ENCODE measurements at places on chromosomes 3 and 15.

GRCh38 chr3:150334974-150335373, 73.1 kb upstream of the TSC22D2 start:
- DNase-seq, result no peak

- DNase-seq, result no peak
Measured at GRCh38 chr15:76860201-76860600, 44.9 kb downstream of the SCAPER start.

DNA sequence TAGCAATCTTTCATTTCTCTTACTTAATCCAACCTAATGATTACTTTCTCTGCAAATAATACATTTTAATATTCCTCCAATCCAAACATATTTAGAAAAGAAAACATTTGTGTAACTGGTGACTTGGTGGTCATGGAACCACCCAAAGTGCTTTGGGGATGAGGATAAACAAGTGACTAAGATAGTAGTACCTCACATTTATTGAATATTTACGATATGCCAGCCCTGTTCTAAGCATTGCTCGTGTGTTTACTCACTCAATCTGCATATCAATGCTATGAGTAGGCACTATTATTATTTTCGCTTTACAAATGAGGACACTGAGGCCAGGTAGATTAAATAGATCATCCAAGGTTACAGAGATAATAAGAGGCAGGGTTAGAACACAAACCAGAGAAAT, 189.5 kb downstream of the SHOX2 start:
- no peak for DNase-seq

GRCh38 chr3:14513566-14514322, 26.4 kb downstream of the GRIP2 start:
- no peak for DNase-seq

GRCh38 chr15:78374436-78375393, 34.6 kb downstream of the CRABP1 start:
- peak; percentile 28 for DNase-seq

- DNase-seq, result no peak
Measured at GRCh38 chr15:62249501-62249900, 84.4 kb upstream of the C2CD4B start.

DNA sequence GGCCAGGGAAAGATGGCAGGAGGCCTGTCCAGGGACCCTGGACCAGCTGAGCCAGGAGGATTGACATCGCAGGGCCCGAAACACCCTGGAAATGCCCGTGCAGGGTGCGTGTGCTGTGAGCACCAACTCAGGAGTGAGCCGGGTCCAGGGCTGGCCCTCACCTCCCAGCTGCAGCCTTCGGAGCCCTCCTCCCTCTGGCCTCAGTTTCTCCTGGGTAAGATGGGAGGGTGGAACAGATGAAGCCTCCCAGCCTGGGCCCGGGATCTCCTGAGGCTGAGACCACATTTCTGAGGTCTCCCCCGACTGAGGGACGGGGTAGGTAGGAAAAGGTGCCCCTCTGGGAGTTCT, 5.3 kb upstream of the CALML4 start:
- no peak for DNase-seq

All from SHP77 treated with DMSO at 0.1 percent for 48 hours (cell line).